ENCODE measurements at places on chromosomes 13 and 19.
A peak's percentile ranks its signal among the peaks of the same experiment; 100 is the strongest.

- DNase-seq = peak; percentile 78
These were observed 552 bp upstream of the GRWD1 start for GRCh38 chr19:48445256-48445605.

DNA sequence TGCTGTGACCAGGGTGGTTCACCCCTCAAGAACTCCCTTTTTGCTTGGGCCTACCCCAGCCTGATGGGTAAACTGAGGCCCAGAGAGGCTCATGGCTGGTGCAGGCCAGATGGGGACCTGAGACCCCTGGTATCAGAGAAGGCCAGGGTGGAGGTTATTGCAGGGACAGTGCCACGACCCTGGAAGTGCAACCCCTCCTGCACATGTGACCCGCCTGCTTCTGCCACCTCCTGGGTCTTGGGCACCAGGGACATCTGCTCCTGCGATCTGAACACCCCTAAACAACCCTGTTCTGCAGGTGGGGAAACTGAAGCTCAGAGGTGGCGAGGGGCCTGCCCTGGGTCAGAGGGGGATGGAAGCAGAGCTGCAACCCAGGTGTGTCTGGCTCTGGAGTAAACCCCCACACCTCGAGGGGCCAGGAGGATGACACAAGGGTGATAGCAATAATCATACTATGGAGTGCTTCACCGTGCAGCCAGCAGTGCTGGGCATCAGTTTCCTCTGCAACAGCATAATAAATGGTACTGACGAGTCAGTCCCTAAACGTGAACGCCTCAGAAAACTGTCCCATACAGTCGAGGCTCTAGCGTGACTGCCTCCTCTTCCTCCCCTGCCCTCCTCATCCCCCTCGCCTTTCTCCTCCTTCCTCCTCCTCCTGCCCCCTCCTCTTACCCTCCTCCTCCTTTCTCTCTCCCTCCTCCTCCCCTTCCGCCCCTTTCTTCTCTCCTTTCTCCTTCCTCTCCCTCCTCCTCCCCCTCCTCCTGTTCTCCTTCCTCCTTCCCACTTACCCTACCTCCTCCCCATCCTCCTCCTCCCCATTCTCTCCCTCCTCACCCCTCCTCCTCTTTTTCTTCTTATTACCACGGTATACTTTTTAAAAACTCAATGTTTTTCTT lies 4.3 kb downstream of the YJEFN3 start:
- no peak for DNase-seq

DNA sequence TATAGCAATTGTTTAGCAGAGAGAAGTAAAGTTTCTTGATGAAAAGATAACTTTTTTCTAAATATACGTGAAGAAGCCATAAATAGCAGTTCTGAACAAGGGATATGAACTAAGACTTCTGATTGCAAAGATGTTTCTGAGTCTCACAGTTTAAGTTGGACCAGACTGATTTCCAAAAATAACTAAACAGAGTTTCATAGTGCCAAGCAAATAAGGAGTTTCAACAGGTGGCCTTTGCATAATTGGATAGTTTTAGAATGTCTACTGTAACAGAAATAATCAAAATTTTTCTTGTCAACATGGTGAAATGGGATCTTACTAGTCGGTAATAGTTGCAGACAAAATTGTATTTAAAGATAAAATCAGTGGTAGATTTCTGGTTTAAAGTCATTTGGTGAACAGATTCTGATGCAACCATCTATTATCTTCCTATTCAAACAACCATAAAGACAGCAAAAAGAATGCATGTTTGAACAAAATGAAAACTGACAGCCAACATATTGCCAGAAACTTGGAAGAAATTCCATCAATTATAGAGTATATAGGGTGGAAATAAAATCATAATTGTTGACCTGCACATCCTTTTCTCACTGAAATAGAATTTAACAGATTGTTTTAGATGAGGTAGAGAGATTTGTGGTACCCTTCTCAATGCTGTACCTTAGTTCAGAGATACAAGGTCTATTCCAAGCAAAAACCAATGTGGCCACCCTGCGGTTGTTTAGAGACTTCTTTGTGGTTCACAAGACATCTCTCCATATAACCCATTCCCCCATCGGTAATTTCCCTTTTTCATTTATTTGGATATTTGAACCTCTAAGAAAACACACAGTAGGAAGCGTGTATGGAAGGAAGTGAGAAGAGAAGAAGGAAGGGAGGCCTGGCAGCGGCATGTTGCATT lies 275.3 kb downstream of the COG6 start:
- DNase-seq = no peak

DNA sequence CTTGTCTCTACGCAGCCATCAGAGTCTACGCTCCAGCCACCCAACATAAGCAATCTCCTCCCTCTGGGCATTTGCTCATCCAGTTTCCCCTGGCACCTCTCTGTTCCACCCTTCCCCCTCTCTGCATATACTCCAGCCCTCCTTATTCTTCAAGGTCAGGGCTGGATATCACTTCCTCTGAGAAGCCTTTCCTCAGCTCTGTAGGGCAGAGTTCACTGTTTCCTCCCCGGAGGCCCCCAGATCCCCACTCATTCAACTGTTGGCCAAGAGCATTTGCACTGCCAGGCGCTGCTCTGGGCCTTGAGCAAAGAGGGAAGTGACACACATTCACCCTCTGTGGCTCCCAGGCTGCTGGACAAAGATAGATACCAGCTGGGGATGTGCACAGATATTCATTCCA lies 3.3 kb downstream of the FCGRT start:
- peak; percentile 74 for DNase-seq

DNA sequence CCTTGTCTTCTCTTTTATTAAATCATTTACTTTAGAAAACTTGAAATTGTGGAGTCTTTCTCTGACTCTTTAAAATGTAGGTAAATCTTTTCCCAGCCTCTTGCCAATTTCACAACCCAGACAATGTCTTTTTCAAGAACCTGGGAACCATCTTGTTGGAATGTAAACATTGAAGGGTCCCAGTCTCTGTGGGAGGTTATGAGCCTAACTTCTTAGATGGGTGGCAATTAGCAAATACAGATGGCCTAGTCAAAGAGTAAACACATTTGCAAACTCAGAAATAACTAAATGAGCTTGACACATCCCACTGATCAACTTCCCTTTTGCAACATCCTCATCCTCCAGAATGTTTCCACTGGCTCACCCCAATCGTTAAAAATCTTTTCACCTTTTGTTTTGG lies 721.0 kb downstream of the PCDH9 start:
- no peak for DNase-seq

- DNase-seq = peak; percentile 26
These were observed 2.0 kb downstream of the COLGALT1 start for GRCh38 chr19:17557466-17557865.

- no peak for DNase-seq
These were observed 77.4 kb upstream of the SPATA13 start for GRCh38 chr13:24083141-24083540.

DNA sequence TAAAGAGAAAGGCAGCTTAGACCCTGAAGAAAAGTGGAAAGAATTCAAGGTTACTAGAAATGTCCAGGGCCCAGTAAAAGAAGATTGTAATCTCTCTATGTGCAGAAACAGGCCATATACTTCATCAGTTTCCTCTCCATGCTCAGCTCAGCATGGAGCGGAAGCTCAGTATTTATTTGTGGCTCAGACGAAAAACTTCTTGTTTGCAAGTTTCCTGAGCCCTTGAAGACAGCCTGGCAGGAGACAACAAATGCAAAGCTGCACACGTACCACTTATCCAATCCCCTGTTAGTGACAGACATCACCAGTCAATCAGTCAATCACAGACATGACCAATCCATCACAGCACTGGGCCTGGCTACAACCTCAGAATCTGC lies 8.1 kb upstream of the KLF2 start:
- DNase-seq = no peak

GRCh38 chr13:76991432-76991795 lies 467 bp upstream of the CLN5 start:
- DNase-seq = peak; percentile 30

GRCh38 chr19:35458731-35459391 lies 10.8 kb downstream of the FFAR2 start:
- DNase-seq = peak; percentile 8

GRCh38 chr19:31908080-31908479 lies 437.3 kb upstream of the ZNF507 start:
- no peak for DNase-seq

DNA sequence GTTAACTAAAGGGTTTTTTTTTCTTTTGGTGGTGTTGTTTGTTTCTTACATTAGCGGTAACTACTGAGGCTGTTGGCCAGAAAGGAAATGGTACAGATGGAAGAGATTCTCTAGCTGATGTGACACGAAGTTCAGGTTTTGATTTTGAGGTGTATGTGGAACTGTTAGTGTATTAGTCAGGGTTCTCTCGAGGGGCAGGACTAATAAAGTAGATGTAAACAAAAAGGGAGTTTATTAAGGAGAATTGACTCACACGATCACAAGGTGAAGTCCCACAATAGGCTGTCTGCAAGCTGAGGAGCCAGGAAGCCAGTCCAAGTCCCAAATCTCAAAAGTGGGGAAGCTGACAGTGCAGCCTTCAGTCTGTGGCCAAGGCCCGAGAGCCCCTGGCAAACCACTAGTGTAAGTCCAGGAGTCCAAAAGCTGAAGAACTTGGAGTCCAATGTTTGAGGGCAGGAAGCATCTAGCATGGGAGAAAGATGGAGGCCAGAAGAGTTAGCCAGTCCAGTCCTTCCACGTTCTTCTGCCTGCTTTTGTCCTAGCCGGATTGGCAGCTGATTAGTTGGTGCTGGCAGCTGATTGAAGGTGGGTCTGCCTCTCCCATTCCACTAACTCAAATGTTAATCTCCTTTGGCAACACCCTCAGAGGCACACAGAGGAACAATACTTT lies 577.6 kb downstream of the EFNB2 start:
- DNase-seq = no peak

GRCh38 chr13:98096059-98096458 lies 46.8 kb upstream of the FARP1 start:
- DNase-seq = no peak

DNA sequence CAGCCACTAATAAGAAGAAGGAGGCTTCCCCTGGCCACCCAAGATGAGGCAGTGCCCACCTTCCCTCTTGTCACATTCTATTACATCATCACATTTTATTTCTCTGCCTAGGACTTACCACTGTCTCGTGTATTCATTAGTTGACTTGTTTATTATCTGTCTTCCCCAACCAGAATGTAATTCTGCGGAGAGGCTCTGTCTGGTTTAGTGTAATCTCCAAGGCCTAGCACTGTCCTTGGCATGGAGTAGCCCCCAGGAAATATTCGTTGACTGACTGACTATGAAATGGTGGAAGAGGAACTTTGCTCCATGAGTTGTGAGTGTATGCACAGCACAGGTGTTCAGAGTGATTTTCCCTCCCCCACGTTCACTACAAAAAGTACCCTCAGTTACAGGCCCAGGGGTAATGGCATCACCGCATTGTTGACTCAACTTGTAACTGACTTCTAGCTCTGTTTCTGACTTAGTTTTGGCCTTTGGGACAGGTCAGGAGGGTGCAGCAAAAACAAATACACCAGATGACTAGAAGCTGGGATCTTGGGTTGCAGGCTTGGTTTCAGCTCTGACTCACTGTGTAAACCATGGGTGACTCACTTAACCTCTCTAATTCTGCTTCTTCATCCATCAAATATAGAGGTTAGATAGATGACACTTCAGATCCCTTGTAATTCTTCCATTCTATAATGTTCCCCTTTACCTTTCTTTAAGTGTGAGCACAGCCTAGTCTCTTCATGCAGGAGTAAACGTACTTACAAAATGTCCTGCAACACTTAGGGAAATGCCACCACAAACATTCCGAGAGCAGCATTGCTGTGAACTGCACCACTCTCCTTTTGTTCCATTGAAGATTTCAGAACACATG lies 229.7 kb downstream of the KCNRG start:
- no peak for DNase-seq

GRCh38 chr13:28237944-28238343 lies 99.6 kb downstream of the PAN3 start:
- no peak for DNase-seq

DNA sequence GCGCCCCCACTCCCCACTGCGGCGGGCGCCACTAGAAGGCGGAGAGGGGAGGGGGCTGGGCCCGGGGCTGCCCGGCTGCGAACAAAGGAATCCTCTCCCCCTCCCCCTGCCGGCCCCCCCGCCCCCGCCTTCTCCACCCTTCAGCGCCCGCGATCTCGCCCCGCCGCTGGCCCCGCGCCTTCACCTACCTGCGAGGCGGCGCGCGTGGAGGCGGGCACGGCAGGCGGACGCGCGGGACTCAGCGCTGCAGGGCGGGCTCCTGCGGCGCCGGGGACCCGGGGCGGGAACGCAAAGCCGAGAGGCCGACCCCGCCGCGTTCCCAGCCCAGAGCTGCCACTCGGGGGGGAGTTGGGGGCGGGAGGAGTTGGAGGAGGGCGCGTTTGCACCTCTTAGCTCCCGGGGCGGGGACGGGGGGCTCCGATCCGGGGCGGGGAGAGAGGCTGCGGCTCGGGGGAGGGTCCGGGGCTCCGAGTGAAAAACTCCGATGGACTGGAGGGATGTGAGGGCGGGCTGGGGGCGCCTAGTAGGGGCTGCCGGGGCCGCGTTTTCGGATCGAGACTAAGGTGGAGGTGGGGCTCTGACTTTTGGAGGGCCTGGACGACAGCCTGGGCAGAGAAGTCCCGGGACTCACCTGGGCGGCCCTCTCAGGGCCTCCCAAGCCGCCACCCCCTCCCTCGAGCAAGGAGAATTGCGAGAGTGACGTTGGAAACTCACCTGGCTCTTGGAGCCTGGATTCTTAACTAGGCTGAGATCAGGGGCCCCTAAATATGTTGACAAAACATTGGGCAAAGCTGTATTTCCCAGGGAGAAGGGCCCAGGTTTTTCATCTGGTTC lies at the start of gene FBN3:
TSS of gene FBN3 (minus strand) at position 332 of the 834 bp plus-strand sequence. CDS start 2,112 bp downstream, outside the sequence.
- DNase-seq = no peak

DNA sequence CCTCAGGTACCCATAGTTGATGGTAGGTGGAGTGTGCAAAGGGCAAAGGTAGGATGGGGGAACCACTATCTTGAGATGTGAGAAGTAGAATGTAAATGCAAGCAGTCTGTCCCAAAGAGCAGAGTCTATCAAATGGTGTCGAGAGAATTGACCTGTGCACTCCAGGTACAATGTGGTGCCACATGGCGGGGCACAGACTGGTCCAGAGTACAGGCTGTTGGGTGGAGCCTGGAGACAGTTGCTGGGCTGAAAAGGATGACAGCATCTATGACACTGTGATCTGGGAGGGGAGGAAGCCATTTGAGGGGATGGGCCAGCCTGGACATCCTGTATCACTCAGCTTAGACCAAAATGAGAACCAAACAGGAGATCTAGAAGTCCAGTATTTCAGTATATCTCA lies 180.6 kb downstream of the ABCC4 start:
- DNase-seq = no peak

- DNase-seq = no peak
These were observed 226.4 kb downstream of the MTUS2 start for GRCh38 chr13:29046588-29046987.

- DNase-seq = no peak
These were observed 8.1 kb upstream of the RABAC1 start for GRCh38 chr19:41967054-41967783.

All from Ammon's horn (tissue), 1 donor.